ENCODE measurements at places on chromosomes 13 and 19.

- no peak for DNase-seq
Observed at GRCh38 chr13:84686973-84687372, 804.7 kb upstream of the SLITRK1 start.

DNA sequence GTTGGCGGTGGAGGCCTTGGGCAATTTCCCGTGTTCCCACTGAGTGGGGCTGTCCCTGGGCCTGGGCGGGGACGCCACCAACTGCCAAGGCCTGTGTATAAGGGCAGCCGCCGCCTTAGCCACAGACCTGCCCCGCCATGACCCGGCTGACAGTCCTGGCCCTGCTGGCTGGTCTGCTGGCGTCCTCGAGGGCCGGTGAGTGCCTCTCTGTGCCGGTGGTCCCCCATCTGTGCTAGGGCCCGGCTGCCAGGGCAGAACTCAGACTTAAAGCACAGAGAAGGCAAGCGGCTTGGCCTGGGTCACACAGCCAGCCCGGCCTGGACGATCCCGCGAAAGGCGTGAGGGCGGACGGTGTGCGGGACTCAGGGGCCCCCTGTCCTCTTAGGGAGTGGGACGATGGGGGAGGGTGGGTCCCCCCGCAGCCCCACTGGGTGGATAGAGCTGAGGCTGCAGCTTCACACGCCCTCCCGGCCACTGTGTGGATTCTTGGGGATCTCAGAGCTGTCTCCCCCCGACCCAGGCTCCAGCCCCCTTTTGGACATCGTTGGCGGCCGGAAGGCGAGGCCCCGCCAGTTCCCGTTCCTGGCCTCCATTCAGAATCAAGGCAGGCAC is at the start of gene AZU1:
Gene AZU1, plus strand, starts transcription at position 128 of the 612 bp plus-strand sequence. Its CDS starts 10 bp downstream, at position 138.
- peak; percentile 78 for DNase-seq

GRCh38 chr19:2680808-2681207 is 21.7 kb downstream of the GNG7 start:
- no peak for DNase-seq

- DNase-seq, result no peak
Observed at GRCh38 chr13:50144246-50145160, 129.3 kb downstream of the KCNRG start.

DNA sequence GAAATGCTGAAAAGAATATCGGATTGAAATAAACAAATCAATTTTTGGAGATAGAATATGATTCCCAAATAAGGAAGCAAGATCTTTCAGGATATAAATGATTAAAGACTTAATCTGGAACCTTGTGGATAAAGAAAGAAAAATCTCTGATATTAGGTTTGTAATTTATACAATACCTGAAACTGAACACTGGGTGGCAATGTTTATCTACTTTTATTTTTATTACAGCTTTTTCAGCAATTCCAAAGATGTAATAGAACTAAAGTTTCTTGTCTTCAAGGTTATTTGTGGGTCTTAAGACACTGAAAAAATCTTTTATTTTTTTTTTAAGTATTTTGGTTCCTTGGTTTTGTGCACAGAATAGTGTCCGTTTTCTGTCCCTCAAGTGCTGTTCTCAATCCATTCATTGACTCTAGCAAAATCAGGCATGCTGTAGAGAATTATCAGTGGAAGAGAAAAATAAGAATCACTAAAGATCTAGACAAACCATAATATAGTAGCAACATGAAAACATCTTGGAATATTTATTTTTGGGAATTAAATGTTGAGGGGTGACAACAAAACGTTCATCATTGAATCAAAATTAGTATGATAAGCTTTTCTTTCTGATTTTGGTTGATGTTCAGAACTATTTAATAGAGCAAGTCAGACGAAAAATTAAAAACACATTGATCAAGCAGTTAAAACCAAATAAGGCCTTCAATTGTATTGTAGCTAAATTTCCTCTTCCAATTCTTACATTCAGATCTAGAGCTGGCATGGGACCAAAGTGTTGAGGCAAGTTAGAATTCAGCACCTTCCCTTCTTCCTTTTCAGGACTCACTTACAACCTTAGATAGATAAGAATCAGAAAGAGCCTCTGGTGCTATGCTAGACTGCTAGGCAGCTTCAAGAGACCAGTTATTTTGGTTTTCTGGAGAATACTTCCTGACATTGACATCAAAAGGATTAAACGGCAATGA is 704.4 kb upstream of the PCDH20 start:
- DNase-seq, result no peak

- no peak for DNase-seq
Observed at GRCh38 chr19:48837687-48838086, 1.4 kb upstream of the HSD17B14 start.

- DNase-seq, result no peak
Observed at GRCh38 chr19:1411255-1412191, 4.1 kb downstream of the DAZAP1 start.

GRCh38 chr19:30374539-30374864 is 2.3 kb downstream of the ZNF536 start:
- no peak for DNase-seq

GRCh38 chr13:79749984-79750551 is 269.1 kb downstream of the NDFIP2 start:
- peak; percentile 54 for DNase-seq

- DNase-seq, result no peak
Observed at GRCh38 chr13:93889430-93889951, 590.0 kb downstream of the DCT start.

- peak; percentile 85 for DNase-seq
Observed at GRCh38 chr19:17292301-17293074, 10.7 kb downstream of the ABHD8 start.

- no peak for DNase-seq
Observed at GRCh38 chr13:62524498-62524897, 1108.8 kb upstream of the PCDH20 start.

DNA sequence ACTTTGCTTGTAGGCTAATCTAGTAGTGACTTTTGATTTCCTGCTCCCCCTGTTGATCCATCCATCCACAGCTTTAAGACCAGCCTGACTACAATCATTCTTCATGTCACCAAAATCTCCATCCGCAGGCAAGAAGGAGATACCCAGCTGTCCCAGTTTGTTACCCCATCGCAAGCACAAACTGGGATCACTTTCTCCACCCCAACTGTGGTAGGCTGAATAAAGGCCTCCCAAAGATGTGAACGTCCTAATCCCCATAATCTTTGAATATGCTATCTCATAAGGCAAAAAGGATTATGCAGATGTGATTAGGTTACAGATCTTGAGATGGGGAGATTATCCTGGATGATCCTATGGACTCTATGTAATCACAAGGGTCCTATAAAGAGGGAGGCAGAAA is 202.0 kb downstream of the ENOX1 start:
- DNase-seq, result no peak
